ENCODE measurements at places on chromosomes 11 and 22.

DNA sequence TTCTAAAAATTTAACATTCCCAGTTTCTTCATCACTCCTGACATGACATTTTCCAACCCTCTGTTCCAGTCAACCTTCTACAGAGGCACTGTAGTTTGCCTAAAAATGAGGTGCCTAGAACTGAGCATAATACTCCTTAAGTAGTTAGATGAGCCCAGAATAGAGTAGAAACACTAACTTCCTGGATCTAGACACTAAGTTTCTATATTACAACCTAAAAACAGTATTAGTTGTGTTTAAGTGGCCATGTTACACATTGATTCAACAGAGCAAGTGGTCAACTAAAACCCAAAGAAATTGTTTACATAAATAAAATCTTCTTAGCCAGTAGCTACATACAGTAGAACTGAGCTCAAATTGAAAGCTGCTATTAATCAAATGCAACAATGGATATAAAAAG, 1.3 kb downstream of the HPS5 start:
- no peak for DNase-seq

DNA sequence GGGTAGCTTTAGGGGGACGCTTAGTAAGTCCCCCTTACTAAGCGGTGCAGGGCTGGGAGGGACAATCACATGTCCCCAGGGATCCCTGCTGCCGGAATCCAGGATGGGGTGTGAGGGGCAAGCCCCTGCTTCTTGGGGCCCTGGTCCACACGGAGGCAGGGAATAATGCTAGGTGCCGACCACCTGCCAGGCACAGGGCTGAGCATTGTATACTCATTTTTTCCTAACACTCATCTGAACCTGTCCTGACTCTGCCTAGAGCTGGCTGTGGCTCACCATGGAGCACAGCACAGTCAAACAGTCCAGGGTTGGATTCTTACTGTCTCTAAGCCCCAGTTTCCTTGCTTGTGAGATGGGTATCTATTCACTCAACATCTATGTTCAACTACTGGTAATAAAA, 1.4 kb upstream of the LTBP3 start:
- no peak for DNase-seq

DNA sequence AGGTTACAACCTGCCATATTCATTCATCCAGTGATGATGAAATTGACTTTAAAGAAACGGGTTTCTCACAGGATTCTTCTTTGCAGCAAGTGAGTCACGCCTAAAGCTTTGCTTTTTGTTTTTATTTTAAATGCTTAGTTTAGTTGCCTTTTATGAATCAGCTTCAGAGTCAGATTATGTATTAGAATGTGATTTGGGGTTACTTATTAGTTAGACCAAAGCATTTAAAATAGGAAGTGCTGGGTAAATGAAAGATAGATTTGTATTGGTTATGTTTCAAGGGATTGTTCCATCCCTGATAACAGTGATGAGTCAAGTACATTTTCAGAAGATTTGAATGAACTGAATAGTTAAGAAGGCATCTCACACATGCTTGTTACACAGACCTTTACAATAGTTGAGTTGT, 101.3 kb upstream of the GAL start:
- no peak for DNase-seq

DNA sequence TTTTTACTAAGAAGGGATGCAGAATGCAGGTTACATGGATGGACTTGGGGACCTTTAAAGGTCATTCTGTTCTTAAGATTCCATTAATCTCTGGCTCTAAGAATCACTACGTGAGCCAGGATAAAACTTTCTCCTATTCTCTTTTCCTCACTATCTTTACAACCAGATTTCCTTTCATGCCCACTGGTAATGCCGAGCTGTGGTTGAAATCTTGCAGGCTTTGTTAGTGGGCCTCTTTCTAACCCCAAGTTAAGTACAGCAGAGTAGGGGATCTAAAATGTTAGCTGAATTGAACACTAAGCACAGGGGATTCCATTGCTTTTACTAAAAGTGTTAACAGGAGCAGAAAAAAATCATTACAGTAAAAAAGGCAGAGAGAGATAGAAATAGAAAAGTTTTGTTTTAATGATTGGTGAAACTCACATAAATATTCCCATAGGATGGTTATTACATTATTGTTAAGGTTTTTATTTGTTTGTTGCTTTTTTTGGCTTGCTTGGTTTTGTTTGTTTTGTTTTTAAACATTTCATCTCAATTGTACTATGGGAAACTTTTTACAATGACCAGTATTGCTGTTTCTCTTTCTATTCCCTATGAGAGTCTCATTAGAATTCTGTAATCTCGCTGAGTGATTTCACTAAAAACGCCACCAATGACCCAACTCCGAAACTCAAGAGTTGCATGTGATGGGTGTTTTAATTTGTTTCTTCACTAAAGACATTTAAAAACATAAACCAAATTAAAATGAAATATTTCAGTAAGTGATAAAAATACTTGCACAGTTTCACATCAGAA, 54.1 kb upstream of the HTATIP2 start:
- DNase-seq = no peak

- DNase-seq = no peak
Observed at GRCh38 chr11:19811380-19811779, 98.7 kb downstream of the NAV2 start.

- DNase-seq = no peak
Observed at GRCh38 chr11:115378557-115378956, 125.7 kb downstream of the CADM1 start.

- no peak for DNase-seq
Observed at GRCh38 chr11:45568049-45568448, 97.4 kb downstream of the CHST1 start.

- DNase-seq = no peak
Observed at GRCh38 chr11:27563201-27563600, 56.6 kb upstream of the LIN7C start.

GRCh38 chr11:65588199-65589054, 7.2 kb downstream of the KCNK7 start:
- DNase-seq = peak; percentile 92

DNA sequence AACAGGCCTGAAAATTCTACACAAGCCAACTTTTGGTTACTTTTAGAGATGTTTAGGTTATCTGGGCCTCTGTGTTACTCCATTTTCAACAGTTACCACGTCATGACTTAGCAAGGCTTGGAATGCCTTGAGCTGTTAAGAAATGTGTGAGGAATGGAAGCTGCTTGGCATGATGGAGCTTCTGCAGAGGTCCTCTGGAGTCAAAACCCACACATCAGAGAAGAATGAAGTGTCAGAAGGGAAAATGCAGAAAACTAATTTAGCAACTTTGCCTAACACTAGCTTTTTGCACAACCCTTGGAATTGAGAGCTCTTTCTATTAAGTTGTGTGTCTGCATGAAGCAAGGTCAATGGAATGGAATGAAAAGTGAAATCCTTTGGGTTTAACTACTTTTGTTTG, 27.4 kb downstream of the FAT3 start:
- no peak for DNase-seq

DNA sequence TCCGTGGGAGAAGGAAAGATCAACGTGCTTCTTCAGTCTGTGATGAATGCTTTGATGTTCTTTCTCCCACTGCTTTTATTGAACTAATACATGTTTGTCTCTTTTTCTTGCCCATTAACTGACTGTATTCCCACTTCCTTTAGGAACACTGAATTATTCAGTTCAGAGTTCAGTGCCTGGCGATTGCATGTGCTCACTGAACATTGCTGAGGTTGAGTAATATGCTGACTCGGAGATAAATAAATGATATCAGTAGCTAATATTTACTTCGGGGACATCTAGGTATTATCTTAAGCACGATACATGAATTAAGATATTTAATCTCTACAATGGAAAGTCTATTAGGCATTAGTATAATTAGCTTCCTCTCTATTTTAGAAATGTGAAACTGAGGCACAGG, 102.3 kb upstream of the OR5AK2 start:
- DNase-seq = no peak

DNA sequence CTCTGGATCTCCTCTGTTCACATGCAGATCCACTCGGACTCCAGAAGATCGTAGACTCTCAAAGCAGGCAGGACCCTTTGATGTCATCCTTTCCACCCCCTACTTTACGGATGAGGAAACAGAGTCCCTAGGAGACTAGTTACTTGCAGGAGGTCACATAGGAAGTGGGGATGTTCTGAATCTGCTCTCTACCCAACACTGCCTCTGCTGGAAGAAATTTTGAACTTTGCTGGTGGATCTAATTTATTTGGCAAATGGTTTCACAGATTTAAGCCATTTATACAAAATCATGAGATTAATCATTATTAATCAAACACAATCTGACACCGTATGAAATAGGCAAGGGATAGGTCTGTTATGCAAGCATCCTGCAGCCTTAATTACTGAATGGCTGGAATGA, 55.0 kb upstream of the USP47 start:
- no peak for DNase-seq

- no peak for DNase-seq
Observed at GRCh38 chr11:6569706-6570105, 33.7 kb downstream of the RRP8 start.

- no peak for DNase-seq
Observed at GRCh38 chr11:66686100-66686785, 8.6 kb upstream of the RBM4B start.

DNA sequence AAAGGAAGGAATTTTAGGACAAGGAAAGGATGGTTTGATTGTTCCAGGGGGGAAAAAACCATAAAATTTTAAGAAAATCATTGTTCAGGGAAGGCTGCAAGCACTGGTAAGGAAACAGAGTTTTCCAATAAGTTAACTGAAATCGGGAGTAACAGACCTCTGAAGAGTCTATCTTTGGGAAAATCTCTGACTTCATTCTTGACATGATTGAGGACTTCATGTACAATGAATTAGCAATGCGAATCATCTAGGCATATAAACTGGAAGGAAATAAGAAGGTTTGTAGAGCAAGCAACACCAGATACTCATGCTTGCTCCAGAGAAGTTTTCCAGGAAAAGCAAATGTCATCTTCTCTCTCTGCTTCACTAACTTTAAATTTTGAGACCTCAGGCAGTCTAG, 18.5 kb downstream of the APLP2 start:
- DNase-seq = no peak

DNA sequence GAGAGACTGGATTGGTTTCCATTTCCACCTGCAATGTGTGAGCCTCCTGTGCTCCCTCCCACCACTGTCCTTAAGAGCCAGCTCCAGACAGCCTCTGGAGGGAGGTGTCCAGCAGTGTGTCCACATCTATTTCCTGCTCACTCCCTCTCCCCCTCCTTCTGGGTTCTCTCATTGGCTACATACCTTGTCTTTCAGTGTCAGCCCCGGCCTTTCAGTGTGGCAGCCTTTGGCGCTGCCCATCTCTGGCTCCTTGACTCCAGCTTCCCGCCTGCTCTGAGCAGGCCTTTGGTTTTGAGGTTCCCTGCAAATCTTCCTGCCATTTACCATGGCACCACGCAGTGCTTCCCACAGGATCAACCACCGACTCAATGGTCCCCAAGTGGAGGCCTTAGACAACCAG, 19.0 kb upstream of the PTPRJ start:
- DNase-seq = no peak

- DNase-seq = no peak
Observed at GRCh38 chr11:44997566-44997965, 46.9 kb upstream of the TP53I11 start.

DNA sequence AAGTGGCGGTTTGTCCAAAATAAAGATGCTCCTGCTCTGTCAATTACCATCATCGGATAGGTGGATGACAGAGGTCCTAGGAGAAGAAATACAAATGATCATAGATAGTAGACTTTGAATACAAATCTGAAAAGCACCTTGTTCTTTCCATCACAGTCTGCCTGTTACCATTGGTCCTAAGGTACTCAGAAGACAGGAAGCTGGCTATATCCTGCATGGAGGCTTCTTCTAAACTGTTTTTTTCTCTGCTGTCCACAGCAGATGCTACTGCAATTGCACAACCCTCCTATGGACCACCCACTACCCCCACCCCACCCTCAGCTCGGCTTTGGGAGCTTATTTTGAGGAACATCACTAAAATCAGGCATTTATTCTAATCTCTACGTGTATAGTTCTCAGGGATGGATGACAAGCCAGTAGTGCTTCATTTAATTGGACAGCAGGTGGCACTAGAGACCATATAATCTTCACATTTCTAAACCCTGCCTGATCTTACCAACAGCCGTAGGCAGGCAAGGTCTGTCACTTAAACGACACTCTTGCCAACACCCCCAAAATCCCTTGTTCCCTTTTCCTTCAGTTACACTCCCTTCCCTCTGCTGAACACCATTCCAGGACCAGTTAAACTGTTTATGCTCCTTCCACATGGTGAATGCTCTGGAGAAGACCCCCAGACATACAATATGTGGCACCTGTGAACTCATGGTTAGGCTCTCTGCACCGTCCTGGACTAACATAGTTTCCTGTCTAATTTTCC, 6.6 kb upstream of the PTS start:
- DNase-seq = peak; percentile 32

DNA sequence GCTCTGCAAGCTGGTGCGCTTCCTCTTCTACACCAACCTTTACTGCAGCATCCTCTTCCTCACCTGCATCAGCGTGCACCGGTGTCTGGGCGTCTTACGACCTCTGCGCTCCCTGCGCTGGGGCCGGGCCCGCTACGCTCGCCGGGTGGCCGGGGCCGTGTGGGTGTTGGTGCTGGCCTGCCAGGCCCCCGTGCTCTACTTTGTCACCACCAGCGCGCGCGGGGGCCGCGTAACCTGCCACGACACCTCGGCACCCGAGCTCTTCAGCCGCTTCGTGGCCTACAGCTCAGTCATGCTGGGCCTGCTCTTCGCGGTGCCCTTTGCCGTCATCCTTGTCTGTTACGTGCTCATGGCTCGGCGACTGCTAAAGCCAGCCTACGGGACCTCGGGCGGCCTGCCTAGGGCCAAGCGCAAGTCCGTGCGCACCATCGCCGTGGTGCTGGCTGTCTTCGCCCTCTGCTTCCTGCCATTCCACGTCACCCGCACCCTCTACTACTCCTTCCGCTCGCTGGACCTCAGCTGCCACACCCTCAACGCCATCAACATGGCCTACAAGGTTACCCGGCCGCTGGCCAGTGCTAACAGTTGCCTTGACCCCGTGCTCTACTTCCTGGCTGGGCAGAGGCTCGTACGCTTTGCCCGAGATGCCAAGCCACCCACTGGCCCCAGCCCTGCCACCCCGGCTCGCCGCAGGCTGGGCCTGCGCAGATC, 16.5 kb downstream of the P2RY2 start:
- DNase-seq = no peak

DNA sequence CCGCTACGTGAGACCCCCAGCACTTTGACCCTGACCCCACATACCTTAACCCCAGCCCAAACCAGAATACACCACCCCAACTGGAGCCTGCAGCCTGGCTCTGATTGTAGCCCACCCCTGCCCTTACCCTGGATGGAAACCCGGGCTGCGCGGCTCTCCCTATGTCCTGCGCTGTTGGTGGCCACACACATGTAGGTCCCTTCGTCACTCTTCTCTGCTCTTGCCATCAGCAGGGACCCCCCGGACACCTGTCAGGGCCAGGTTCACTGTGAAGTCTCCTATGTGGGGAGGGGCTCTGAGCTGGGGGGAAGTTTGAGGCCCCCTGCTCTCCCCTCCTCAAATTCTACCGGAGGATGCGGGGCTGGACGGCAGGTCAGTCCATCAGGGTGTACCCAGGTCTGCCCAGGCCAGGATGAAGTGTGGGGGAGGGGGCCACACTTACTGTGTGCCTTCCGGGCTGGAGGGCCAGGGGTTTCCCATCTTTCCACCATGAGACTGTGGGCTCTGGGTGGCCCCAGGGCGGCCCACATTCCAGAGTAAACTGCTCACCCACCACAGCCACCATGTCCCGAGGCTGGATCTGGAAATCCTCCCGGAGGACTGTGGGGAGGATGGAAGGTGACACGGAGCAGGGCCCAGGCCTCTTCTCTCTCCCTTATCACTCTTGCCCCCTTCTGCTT, 1.5 kb downstream of the ROBO4 start:
- no peak for DNase-seq
